Bone marrow (tissue), 2 donors: ENCODE measurements at places on chromosomes 4 and X.

GRCh38 chr4:70979445-70980008, 13.9 kb upstream of the DCK start:
- DNase-seq: peak; percentile 84

DNA sequence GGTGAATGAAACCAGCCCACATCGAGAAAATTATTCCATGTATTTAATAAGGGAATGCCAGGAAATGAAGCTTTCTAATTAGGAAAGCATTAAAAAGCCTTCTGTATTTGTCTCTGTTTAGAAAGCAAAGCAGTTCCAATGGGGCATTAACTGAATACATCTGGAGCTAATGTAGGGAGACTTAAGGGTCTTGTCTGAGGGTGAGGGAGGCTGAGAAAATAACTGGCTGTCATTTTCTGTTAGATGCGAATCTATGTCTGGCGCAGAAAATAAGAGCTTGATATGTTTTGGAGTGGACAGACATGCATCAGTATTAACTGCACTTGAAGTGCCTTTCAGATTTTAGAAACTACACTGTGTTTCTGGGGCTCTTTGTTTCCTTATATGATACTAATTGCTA, 111.3 kb downstream of the KLHL8 start:
- no peak for DNase-seq

- DNase-seq: no peak
Observed at GRCh38 chrX:101040197-101040596, 11.7 kb downstream of the TRMT2B start.

DNA sequence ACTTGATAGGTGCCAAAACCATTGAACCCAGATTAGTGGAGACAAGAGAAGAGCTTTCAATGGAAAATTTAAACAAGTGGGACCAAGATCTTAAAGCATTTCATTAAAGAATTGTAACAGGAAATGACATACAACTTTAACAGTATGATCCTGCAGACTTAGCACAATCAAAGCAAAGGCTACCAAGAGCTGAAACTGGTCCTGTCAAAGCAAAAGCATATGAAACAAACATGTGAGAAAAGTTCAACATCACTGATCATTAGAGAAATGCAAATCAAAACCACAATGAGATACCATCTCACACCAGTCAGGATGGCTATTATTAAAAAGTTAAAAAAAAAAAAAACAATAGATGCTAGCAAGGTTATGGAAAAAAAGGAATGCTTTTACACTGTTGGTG, 425.6 kb downstream of the IL1RAPL1 start:
- DNase-seq: no peak

DNA sequence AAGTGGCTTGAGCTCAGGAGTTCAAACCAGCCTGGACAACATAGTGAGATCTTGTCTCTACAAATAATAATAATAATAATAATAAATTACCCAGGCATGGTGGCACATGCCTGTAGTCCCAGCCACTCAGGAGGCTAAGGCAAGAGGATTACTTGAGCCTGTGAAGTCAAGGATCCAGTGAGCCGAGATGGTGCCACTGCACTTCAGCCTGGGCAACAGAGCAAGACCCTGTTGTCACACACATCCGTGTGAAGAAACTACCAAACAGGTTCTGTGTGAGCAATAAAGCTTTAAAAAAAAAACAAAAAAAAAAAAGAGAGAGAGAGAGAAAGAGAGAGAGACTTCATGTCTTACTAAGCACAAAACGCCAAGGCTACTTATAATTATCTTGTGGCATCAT, 42.5 kb downstream of the ANOS1 start:
- DNase-seq: no peak

GRCh38 chr4:177349191-177349590, 39.5 kb downstream of the NEIL3 start:
- DNase-seq: no peak

- no peak for DNase-seq
Observed at GRCh38 chrX:38275615-38276014, 51.7 kb downstream of the RPGR start.
